IPS DF 6.9 (cell line): ENCODE measurements at places on chromosomes 3 and 15.

DNA sequence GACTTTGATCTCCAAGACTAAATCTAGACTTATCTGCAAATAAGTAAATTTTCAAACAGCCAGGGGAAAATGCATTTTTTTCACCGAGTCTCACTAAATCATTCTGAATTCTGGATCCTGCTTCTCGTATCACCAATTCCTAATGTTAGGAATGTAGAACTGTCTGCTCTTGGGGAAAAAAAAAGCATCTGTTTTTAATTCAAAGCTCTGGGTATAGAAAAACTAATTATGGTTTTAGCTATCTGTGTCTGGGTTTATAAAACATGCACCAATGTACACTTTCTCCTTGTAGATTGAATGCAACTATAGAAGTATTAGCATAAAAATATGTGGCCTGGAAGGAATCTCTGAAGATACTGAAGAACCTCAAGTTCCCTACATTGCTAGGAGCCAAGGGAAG is 4.8 kb upstream of the CDAN1 start:
- DNase-seq, result no peak

DNA sequence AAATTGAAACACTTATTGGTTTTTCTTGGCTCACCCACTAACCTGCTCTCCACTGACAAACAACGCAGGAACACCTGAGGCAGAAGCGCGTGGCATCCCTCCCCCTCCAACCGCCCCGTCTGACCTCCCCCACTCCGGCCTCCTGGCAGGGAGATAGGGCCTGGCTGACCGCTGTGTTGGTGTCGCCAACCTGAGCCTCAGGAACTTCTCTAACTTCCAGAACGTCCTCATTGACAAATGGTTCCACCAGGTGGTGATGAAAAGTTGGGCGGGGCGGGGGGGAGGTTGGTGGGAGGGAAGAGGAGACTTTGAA is 22.8 kb downstream of the IL17RD start:
- no peak for DNase-seq

GRCh38 chr3:151328298-151328995 is 902 bp downstream of the P2RY13 start:
- DNase-seq, result no peak

GRCh38 chr3:171967932-171968678 is 71.3 kb upstream of the FNDC3B start:
- DNase-seq, result no peak

- no peak for DNase-seq
Measured at GRCh38 chr3:68866157-68866556, 66.2 kb downstream of the TAFA4 start.

DNA sequence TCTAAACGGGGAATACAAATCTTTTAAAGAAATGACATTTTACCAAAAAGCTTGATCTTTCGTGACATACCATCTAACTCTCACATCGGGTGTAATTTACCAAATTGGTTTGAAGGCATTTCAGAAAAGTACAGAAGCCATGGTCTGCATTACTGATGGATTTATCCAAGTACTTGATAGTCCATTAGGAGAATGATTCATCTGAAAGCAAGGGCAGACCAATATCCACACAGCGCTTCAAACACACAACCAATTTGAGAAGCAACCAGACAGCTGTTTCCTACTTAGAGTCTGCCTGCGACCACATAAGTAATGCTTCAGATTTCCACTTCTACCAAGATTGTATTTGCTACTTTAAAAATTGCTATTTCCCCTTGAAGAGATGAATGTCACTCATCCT is 697.6 kb upstream of the ALCAM start:
- DNase-seq, result no peak

DNA sequence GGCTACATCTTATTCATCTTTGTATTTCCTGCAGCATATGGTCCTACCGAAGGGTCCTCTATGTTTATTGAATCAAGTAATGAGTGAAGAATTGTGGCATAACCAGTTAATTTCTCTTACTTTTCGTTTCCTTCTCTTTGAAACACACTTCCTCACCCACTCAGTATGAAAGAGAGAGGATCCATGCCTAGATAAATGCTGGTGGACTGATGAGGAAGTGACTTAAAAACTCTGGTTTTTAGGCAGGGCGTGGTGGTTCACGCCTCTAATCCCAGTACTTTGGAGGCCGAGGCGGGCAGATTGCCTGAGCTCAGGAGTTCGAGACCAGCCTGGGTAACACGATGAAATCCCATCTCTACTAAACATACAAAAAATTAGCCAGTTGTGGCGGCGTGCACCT is 2.2 kb upstream of the MB21D2 start:
- DNase-seq, result no peak

DNA sequence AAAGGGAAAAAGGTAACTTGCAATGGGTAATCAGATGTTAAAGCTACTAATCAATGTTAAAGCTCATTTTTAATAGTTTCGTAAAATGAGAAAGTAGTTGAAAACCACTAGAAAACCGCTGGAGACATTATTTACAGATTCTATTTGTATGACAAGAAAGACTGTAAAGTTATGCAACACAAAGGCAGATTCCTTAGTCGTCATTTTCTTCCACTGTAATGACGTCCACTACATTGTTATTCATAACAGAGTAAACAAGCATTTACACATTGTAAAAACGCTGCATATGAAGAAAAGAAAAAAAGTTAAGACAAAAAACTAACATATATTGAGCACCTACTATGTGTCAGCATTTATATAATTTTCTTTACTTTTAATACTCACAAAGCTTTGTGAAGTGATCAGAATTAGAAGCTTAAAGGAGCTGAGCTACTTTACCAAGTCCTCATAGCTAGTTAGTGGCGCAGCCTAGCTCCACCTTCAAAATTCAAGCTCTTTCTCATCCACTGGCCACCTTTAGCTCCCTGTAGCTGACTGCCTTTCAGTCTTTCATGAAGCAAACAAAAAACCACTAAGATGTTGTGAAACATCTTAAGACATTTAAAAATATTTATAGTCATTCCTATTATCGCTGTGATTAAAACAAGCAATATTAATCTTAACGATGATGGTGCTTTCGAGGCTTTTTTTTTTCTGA is 100.1 kb upstream of the CDIN1 start:
- no peak for DNase-seq

DNA sequence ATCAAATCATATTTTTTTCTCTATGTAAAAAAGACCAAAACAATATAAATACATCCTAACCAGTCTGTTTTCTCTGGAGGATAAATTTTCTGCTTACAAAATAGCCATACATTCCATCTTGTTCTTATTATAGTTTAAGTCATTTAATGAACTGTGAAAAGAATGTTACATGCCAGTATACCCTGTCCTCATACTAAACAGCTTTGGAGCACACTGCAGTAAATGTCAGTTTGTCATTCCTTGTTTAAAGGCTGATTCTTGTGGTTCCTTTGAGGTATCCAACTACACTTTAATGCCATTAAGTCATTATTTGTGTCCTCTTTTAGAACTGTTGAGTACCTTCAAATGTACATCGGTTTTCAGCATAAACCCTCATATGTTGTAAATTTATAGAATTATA is 52.7 kb upstream of the DCBLD2 start:
- no peak for DNase-seq

GRCh38 chr3:10391391-10391790 is 70.5 kb upstream of the SEC13 start:
- DNase-seq, result no peak

DNA sequence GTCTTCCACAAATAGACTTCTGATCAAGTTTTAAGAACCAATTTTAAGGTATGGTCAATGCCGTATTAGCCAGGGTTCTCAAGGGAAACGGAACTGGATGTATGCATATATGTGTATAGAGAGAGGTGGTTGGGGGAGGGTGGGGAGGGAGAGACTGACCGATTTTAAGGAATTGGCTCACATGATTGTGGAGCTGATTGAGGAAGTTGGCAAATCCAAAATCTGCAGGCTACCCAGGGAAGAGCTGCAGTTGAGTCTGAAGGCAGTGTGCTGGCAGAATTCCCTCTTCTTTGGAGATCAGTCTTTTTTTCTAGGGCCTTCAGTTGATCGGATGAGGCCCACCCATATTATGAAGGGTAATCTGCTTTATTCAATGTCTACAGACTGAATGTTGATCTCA is 40.8 kb upstream of the SPRED1 start:
- DNase-seq, result no peak

- DNase-seq, result no peak
Measured at GRCh38 chr3:34284959-34285826, 486.8 kb downstream of the PDCD6IP start.
